ENCODE measurements at places on chromosomes 12 and 14.
A peak's percentile ranks its signal among the peaks of the same experiment; 100 is the strongest.

GRCh38 chr12:127041985-127042625 lies 1224.9 kb upstream of the TMEM132C start:
- DNase-seq, result no peak

DNA sequence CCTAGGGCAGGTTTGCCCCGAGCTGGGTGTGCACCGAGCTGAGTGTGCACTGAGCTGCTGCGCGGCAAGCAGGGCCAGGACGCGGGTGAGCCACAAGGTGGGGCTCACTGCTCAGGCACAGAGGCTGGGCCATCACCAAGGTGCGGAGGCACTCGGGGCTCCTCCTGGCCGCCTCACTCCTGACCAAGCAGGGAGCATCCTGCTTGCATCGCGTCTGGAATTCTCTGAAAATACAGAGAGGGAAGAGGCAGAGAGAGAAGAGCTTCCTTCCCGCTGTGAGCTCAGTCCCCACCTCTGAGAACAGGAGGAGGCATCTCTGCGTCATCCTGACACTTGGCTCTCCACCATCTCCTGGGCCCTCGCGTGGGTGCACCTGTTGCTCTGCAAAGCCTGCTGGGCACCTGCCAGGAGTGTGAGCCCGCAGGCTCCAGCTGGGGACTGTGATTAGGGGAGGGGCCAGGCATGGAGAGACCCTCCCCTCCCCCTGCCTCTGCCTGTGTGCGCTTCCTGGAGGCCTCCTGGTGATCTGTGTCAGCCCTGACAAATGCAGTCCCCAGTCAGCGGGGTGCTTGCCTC lies 116.3 kb downstream of the GLT1D1 start:
- no peak for DNase-seq

DNA sequence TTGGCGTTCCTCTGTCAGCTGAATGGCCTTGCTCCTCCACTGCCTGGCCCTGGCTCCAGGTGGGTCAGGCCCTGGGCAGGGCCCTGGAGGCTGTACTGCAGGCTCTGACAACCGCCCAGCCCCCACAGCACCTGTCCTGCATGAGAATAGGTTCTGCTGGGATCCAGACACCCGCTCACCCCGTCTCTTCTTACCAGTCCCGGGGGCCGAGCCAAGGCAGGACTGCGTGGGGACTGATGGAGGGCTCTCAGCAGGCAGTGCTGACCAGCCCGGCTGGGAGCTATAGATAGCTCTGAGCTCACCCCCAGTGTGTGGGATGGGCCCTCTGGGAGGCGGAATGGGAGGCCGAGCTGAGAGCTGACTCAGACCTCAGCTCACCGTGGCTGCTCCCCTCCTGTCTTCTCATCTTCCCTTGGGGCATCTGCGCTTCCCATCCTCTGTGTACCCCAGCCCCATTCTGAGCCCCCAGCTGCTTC lies 39.6 kb downstream of the TEAD4 start:
- DNase-seq, result no peak

GRCh38 chr12:32854716-32855115 lies 41.9 kb downstream of the PKP2 start:
- no peak for DNase-seq

- no peak for DNase-seq
These were observed 880.3 kb upstream of the FOXG1 start for GRCh38 chr14:27886256-27886655.

DNA sequence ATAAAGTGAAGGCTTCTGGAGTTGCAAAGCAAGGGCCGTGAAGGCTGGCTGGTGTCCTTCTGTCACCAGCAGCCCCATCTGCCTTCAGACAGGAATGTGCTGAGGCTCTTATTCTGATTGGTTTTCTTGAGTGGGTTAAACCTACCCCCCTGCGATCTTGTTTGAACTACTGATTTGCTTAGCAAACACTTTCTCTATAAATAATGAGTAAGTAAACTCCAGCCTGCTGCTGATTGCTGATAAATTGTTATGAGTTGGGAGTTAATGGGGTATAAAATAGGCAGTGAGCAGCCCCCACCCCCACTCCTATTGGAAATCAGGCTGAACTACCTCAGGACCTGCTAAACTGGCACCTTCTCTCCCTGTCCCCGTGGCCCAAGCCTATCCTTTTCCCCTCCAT lies 146.1 kb upstream of the NOS1 start:
- no peak for DNase-seq

DNA sequence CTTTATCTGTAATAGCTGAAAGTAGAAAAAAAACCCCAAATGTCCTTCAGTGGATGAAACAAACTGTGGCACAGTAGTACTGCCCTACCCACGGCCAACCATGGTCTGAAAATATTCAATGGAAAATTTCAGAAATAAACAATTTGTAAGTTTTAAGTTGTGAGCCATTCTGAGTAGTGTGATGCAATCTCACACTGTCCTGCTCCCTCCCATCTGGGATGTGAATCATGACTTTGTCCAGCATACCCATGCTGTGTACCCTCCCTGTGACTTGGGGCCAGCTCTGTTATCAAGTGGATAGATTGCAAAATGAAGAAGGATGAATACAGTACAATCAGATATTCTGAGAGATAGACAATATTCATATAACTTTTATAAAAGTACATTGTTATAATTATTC lies 106.2 kb downstream of the SMOC1 start:
- no peak for DNase-seq

DNA sequence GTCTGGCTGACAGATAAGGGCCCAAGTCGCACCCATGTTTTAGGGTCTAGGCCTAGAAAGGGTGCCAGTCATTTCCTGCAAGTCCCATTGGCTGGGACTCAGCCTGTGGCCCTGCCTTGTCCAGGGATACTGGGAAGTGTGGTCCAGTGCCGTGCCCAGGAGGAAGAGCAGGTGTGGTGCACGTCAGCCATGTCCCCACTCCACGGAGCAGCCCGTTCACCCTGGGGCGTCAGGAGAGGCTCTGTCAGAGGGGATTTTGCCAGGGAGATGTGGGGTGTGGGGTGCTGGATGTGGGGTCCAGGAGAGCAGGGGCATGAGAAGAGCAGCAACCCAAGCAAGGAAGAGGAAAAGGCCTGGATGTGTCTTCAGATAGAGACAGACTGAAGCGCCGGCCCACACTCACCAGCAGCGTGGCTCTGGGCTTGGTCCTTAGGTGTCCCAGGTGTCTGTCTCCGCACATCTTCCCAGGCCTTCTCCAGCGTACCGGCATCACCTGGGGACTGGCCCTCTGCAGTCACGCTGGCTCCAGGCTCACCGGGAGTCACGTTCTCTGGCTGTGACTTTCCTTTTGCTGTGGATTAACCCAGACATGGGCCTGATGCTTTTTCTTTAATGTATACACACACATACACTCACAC lies 138.2 kb downstream of the CACNA1C start:
- DNase-seq, result no peak

GRCh38 chr12:78887444-78887843 lies 22.9 kb downstream of the SYT1 start:
- DNase-seq, result no peak

GRCh38 chr14:65810322-65810721 lies 397.8 kb downstream of the FUT8 start:
- no peak for DNase-seq

GRCh38 chr14:21768116-21768874 lies 94.7 kb upstream of the OR4E1 start:
- DNase-seq, result peak; percentile 28

- DNase-seq, result peak; percentile 17
These were observed 21.5 kb downstream of the RIN3 start for GRCh38 chr14:92534932-92535643.

GRCh38 chr14:54680651-54681050 lies 113.7 kb downstream of the SAMD4A start:
- no peak for DNase-seq

DNA sequence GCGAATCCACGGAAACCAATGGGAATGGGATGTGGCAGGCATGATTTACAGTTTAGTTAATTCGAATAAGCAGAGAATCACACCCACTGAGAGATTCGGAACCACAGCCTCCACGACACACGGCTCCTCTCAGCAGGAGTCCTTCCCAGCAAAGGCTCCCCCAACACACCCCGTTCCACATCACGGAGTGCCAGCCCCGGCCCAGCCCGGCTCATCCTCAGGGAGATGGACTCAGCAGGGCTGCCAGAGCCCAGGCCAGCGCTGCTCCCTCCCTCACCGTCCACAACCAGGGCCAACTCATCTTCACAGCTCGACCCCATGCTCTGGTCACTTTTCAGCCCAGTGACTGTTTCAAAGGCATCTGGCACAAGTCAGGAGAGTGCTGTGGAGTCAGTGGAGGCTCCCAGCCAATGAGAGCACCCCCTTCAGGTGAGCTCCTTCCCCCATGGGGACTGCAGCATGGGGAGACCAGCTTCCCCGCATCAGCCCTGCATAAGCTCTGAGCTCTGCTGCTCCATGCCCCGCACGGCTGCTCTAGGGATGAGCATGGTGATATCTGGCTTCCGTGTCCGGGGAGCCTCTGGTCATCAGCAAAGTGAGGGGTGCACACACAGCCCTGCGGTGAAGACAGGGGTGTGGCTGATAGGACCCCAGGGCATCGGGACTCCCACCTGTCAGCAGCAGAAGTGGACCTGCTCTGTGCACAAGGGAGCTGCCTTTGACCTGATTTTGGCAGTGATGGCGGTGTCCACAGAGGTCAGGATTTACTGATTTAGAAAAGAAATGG lies 238.8 kb upstream of the SFSWAP start:
- no peak for DNase-seq

GRCh38 chr14:65373671-65374039 lies 38.9 kb upstream of the FUT8 start:
- DNase-seq, result no peak

GRCh38 chr12:70078161-70078560 lies 165.1 kb upstream of the CNOT2 start:
- DNase-seq, result no peak
